ENCODE measurements at places on chromosomes 13 and 19.

- no peak for DNase-seq
Measured at GRCh38 chr19:16444269-16444600, 27.5 kb downstream of the EPS15L1 start.

DNA sequence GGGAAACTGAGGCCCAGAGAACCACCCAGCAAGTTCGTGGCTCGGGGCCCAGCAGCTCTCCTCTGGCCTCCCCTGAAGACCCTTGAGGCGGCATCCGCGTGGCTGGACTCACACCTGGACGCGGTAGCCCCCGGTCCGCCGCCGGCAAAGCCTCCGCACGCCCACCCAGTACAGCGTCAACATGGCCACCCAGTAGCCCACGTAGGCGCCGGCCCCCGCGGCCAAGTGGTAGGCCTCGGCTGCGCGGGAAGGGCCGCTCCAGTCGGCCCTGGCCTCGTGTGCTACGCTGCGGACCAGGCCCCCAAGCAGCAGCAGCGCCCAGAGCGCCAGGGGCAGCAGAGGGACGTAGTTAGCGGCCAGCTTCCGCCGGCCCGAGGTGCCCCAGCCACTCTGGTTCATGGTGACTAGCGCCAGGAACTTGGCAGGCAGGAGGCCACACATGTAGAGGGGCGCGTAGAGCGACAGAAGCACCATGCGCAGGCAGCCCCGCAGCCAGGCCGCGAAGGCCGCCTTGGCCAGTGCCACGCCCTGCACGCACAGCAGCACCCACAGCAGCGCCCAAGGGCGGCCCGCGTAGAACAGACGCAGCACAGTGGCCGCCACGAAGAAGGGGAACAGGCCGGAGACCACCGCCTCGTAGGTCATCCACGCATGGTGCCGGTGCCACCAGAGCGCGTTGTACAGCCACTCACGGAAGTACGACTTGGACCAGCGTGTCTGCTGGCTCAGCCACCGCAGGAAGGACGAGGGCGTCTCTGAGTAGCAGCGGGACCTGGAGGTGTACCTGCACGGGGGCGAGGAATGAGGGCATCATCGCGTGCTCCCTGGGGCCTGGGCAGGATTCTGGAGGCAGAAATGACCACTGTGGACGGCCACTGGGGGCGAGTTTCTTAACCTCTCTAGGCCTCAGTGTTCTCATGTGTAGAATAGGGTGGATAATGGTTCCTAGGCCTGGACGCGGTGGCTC lies 10.2 kb downstream of the HAS1 start:
- DNase-seq: no peak

- peak; percentile 56 for DNase-seq
Measured at GRCh38 chr13:46181840-46182490, at the start of gene LCP1. Gene LCP1, minus strand, starts transcription at chr13:46182177. Its CDS starts 22,515 bp downstream, at chr13:46159662.

- no peak for DNase-seq
Measured at GRCh38 chr19:5063873-5064645, 95.1 kb downstream of the KDM4B start.

GRCh38 chr19:952049-952679 lies 26.3 kb downstream of the ARID3A start:
- DNase-seq: no peak

GRCh38 chr13:32589471-32589870 lies 3.2 kb downstream of the PDS5B start:
- DNase-seq: no peak

- no peak for DNase-seq
Measured at GRCh38 chr13:55999709-56000108, 1141.0 kb upstream of the PRR20A start.

- no peak for DNase-seq
Measured at GRCh38 chr13:80757694-80758093, 416.8 kb upstream of the SPRY2 start.

GRCh38 chr19:49017666-49018351 lies 918 bp upstream of the LHB start:
- DNase-seq: peak; percentile 27

- DNase-seq: no peak
Measured at GRCh38 chr19:45446295-45446694, 21.5 kb upstream of the FOSB start.

DNA sequence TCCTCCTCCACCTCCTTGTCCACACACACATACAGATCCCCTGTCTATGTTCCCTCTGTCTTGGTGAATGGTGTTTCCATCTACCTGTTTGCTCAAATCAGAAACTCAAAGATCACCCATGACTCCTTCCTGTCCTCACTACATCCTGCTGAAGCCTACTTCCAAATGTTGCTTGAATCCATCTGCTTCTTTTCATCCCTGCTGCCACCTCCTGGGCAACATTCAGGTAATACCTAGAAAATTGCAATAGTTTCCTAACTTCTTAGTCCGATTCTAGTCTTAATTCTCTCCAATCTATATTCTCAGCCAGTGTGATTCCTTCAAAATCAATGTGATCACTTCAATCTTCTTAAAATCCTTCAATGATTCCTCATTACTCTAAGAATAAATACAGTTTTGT lies 155.5 kb upstream of the STARD13 start:
- DNase-seq: no peak

- DNase-seq: no peak
Measured at GRCh38 chr13:23506807-23507291, 63.4 kb upstream of the TNFRSF19 start.

DNA sequence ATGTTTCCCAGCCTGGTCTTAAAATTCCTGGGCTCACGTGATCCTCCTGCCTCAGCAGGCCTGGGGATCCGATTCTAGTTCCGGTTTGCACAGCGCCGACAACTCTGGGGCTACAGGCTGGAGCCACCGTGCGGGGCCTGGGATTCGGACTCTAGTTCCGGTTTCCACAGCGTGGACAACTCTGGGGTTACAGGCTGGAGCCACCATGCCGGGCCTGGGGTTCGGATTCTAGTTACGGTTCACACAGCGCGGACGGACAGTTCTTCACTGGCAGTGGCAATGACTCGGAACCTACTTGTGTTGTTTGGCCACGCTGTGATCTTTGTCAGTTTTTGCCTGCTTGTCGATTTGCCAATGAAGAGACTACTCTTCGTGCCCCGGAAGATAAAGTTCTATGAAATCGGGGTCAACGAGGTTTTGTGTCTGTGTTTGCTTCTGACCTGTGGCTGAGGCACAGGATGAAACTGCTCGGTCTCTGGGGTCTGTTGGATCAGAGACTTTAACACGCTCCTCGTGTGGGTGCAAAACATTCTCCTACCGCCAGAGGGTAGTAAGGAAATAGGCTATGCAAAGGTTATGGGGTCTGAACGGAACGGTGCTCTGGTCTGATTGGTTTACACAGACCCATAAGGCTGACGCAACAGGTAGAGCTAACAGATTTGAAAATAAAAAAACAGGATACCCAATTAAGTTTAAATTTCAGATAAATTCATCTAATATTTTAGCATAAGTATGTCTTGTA lies 12.1 kb upstream of the ZSCAN1 start:
- DNase-seq: no peak
